Neural crest cell (in vitro differentiated cells): ENCODE measurements at places on chromosomes 16 and 17. TPM values are rescaled to one million over a fixed set of nuclear protein-coding genes. Genes with fewer than 3 reads are reported as not detected.

The ITGB3 gene
- total RNA-seq: 0.09 and 0.11 TPM in 2 replicates

The EFNB3 gene
- 25.3 and 25.5 TPM in 2 replicates for total RNA-seq

The KRTAP9-3 gene
- total RNA-seq: not detected in 2 replicates

The MILR1 gene
- not detected in 2 replicates for total RNA-seq

The DNAI2 gene
- not detected in 2 replicates for total RNA-seq

The CCL8 gene
- not detected in 2 replicates for total RNA-seq

The CCL23 gene
- not detected in 2 replicates for total RNA-seq

The HOXB4 gene
- 4.4 and 5.0 TPM in 2 replicates for total RNA-seq

The SLC13A2 gene
- not detected in 2 replicates for total RNA-seq

The CACNA1G gene
- 1.1 TPM in 2 replicates for total RNA-seq

The TBC1D3I gene
- total RNA-seq: 0.71 and 0.96 TPM in 2 replicates

The PRAC1 gene
- total RNA-seq: not detected in 2 replicates

The CCL18 gene
- not detected in 2 replicates for total RNA-seq

The CRISPLD2 gene
- 0.61 and 0.71 TPM in 2 replicates for total RNA-seq

The CLEC3A gene
- total RNA-seq: not detected in 2 replicates

The SLFN14 gene
- total RNA-seq: not detected in 2 replicates

The DNASE1L2 gene
- total RNA-seq: 1.6 and 2.6 TPM in 2 replicates

The MPHOSPH6 gene
- 50.1 and 50.5 TPM in 2 replicates for total RNA-seq

The GPRC5B gene
- total RNA-seq: 58.5 and 59.3 TPM in 2 replicates

The TMEM204 gene
- total RNA-seq: 0.98 and 1.3 TPM in 2 replicates

The C17orf107 gene
- 1.7 and 1.8 TPM in 2 replicates for total RNA-seq

The CTRB1 gene
- total RNA-seq: not detected in 2 replicates

The ATP2A1 gene
- total RNA-seq: 3.1 and 3.3 TPM in 2 replicates

The PYDC1 gene
- not detected in 2 replicates for total RNA-seq

The NOXO1 gene
- total RNA-seq: 0.63 and 0.75 TPM in 2 replicates

The SYNRG gene
- 43.0 and 50.6 TPM in 2 replicates for total RNA-seq

The CLEC18A gene
- total RNA-seq: 3.1 and 3.8 TPM in 2 replicates

The CHST4 gene
- not detected in 2 replicates for total RNA-seq
